Effector memory CD8-positive, alpha-beta T cell (primary cell): ENCODE measurements at places on chromosomes 1 and 21.

DNA sequence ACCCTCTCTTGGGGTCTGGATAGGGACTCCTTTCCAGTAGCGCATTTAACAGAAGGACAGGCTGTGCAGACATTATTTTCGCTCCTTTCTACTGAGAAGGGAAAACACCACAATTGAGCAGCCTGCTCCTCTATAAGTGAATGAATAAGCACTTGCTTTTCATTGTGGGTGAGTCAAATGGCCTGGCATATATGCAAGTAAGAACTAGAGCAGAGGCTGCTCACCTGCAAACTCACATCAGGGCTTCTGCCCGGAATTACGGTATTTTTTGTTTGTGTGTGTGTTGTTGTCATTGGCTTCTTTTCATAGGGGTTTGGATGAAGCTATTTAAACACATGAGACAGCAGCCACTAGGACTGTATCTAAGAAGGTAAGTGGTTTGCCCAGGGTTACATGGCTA lies 200.1 kb upstream of the CAMK1G start:
- H3K4me1 ChIP-seq: no peaks in the 10 kb centered on the region
- no peaks in the 10 kb centered on the region for H3K36me3 ChIP-seq
- H3K27me3 ChIP-seq: peaks cover 17% of the 10 kb centered on the region
- no peak overlapping the region for H3K4me3 ChIP-seq

GRCh38 chr1:162218546-162218945 lies 149.1 kb downstream of the NOS1AP start:
- H3K4me1 ChIP-seq: no peaks in the 10 kb centered on the region
- DNase-seq: no peak
- peaks cover 56% of the 10 kb centered on the region for H3K27me3 ChIP-seq

DNA sequence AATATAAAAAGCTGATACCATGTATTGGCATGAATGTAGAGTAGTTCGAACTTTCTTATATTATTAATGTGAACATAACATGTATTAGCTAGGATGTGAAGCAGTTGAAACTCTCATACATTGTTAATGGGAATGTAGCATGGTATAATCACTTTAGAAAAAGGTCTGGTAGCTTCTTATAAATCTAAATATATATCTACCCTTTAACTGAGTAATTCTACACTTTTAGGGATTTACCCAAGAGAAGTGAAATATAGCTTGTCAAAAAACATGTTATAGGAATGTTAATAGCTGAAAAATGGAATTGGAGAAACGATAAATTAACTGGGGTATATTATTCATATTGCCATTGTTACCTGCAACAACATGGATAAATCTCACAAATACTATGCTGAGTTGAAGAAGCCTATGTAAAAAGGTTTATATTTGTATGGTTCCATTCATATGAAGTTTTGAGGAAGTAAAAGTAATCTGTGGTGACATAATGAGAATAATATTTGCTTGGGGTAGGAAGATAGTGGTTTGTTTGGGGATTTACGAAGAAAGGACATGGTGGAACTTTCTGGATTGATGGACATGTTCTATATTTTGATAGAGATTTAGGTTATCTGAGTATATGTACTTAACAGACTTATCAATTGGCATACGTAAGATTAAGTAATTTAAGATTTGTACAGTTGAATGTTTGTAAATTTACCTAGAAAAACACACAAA lies 76.6 kb downstream of the MAST2 start:
- no peak for DNase-seq
- no peaks in the 10 kb centered on the region for H3K36me3 ChIP-seq
- H3K27me3 ChIP-seq: no peaks in the 10 kb centered on the region
- H3K4me1 ChIP-seq: no peaks in the 10 kb centered on the region
- H3K27ac ChIP-seq: no peak overlapping the region

- H3K36me3 ChIP-seq: no peaks in the 10 kb centered on the region
- H3K27ac ChIP-seq: no peak overlapping the region
- no peaks in the 10 kb centered on the region for H3K27me3 ChIP-seq
- H3K4me3 ChIP-seq: no peak overlapping the region
- no peak for DNase-seq
- H3K4me1 ChIP-seq: no peaks in the 10 kb centered on the region
Measured at GRCh38 chr1:50697440-50698421, 262.3 kb downstream of the FAF1 start.

GRCh38 chr1:1424707-1425106 lies 3.6 kb upstream of the ANKRD65 start:
- peaks cover 31% of the 10 kb centered on the region for H3K27me3 ChIP-seq
- H3K36me3 ChIP-seq: no peaks in the 10 kb centered on the region
- H3K27ac ChIP-seq: no peak overlapping the region
- no peak for DNase-seq
- H3K4me3 ChIP-seq: no peak overlapping the region
- H3K4me1 ChIP-seq: no peaks in the 10 kb centered on the region

DNA sequence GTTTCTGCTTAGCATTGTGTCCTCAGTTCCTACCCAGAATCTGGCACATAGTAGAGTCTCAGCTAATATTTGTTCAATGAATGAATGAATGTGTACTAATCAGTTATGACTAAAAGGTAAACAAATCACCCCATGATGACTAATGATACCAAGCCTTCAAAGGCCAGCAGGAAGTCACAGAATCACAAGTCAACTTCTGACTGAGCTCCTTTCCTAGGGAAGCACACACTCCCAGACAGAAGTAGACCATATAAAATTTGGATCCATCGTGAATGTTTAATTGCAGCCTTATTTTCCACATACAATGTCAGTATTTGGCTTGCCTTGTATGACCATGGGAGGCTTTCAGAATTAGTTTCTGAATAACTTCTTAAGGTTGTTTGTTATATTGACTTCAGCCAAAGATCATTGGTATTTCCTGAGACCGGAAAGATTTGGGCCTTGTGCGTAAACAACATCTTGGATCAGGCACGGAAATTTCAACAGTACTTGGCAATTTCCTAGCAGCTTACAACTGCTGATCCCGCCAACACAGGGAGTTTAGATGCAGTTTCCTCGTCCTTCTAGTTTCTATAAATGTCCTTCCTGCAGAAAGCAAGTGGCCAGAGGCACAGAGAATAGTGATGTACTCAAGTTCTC lies 185.9 kb upstream of the ATP1B1 start:
- no peak overlapping the region for H3K4me3 ChIP-seq
- no peak overlapping the region for H3K27ac ChIP-seq
- no peaks in the 10 kb centered on the region for H3K36me3 ChIP-seq
- no peaks in the 10 kb centered on the region for H3K27me3 ChIP-seq

- peak overlapping the region; percentile 32 for H3K27ac ChIP-seq
- no peak overlapping the region for H3K4me3 ChIP-seq
- H3K36me3 ChIP-seq: peaks cover 57% of the 10 kb centered on the region
- H3K27me3 ChIP-seq: no peaks in the 10 kb centered on the region
- peaks cover 16% of the 10 kb centered on the region for H3K4me1 ChIP-seq
- DNase-seq: no peak
Measured at GRCh38 chr1:193143285-193143684, 21.5 kb downstream of the CDC73 start.

- no peaks in the 10 kb centered on the region for H3K36me3 ChIP-seq
- H3K27me3 ChIP-seq: peaks cover 37% of the 10 kb centered on the region
- DNase-seq: no peak
Measured at GRCh38 chr1:153288634-153289275, 24.0 kb downstream of the PGLYRP3 start.

DNA sequence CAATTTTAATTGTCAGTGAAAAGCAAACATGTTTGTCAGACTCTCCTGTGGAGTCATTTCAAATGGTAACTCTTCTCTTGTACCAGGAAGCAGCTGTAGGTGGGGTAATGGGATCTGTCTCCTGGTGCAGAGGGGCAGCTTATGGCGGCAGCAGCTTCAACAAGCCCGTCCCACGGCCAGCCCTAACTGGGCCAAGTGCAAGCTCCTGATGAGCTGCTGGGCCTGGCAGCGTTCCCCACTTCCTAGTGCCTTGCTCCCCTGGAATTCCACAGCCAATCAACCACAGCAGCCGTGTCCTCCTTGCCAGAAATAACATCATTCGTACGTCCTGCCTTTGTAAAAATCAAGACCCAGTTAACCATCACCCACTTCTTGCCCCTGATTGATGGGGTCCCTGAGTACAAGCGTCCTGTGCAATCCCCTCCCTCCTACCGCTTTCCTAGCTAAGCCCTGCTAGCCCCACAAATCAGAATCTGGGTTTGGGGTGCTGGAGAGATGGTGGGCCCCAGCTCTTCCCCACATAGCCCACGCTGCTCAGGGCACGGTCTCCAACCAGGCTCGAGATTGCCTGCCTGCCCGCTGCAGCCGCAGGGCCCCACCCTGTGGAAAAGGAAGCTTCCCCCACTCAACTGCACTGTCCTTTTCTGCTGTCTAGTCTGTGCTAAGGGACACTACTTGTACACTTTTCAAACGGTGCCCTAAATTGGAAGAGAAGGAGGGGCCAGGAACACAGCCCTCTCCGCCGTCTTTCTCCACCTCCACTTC lies 61.2 kb downstream of the TOR1AIP2 start:
- H3K4me1 ChIP-seq: peaks cover 13% of the 10 kb centered on the region
- H3K27me3 ChIP-seq: peaks cover 52% of the 10 kb centered on the region
- H3K4me3 ChIP-seq: peak overlapping the region; percentile 98
- H3K36me3 ChIP-seq: peaks cover 4% of the 10 kb centered on the region
